ENCODE measurements at places on chromosomes 7 and 10.

- peak; percentile 87 for DNase-seq
Observed at GRCh38 chr10:98028168-98028770, 2.2 kb downstream of the CRTAC1 start.

GRCh38 chr7:70694971-70695794 is 436.8 kb upstream of the GALNT17 start:
- no peak for DNase-seq

DNA sequence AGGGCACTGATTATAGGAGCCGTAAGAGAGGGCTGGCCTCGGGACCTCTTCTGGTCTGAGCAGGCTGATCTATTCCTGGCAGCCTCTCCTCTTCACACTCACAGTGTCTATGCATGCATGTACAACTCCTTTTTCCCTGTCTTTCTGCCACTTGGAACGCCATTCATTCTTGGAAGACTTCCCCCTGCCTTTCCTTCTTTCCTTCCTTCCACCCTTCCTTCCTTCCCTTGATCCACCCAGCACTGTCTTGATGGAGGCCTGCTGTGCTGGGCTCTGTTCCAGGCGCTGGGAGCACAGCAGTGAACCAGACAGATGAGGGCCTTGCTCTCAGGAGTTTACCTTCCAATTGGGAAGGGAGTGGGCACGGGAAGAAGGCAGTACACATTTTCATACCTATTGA is 114.8 kb downstream of the SH3PXD2A start:
- no peak for DNase-seq

- DNase-seq, result peak; percentile 71
Observed at GRCh38 chr7:77538281-77539212, 1.5 kb downstream of the PTPN12 start.

GRCh38 chr10:119772334-119772733 is 46.5 kb downstream of the INPP5F start:
- DNase-seq, result no peak

GRCh38 chr7:87129332-87129731 is 22.9 kb upstream of the DMTF1 start:
- no peak for DNase-seq

GRCh38 chr7:81005254-81005653 is 86.4 kb upstream of the SEMA3C start:
- no peak for DNase-seq

DNA sequence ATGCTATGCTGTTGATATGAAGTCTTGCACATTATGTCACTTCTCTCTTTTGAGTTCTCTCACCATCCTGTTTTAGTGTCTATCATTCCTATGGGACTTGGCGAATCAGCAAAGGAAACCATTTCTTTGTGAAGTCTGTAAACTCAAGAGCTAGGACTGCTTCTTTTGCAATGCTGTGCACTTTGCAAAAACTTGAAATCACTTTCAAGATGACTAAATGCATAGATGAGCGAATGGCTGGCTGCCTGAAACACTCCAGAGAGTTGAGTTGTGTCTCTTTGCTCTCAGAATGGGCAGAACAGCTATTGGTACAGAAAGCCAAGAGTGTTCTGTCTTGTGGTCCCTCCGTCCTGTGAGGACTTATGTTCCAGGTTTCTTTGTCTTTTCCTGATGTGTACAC is 18.3 kb upstream of the ELMO1 start:
- DNase-seq, result no peak

GRCh38 chr7:74672343-74672915 is 14.9 kb downstream of the GTF2I start:
- no peak for DNase-seq

- peak; percentile 54 for DNase-seq
Observed at GRCh38 chr10:73910401-73910763, 550 bp upstream of the PLAU start.

- no peak for DNase-seq
Observed at GRCh38 chr10:58701405-58702135, 188.9 kb downstream of the BICC1 start.

DNA sequence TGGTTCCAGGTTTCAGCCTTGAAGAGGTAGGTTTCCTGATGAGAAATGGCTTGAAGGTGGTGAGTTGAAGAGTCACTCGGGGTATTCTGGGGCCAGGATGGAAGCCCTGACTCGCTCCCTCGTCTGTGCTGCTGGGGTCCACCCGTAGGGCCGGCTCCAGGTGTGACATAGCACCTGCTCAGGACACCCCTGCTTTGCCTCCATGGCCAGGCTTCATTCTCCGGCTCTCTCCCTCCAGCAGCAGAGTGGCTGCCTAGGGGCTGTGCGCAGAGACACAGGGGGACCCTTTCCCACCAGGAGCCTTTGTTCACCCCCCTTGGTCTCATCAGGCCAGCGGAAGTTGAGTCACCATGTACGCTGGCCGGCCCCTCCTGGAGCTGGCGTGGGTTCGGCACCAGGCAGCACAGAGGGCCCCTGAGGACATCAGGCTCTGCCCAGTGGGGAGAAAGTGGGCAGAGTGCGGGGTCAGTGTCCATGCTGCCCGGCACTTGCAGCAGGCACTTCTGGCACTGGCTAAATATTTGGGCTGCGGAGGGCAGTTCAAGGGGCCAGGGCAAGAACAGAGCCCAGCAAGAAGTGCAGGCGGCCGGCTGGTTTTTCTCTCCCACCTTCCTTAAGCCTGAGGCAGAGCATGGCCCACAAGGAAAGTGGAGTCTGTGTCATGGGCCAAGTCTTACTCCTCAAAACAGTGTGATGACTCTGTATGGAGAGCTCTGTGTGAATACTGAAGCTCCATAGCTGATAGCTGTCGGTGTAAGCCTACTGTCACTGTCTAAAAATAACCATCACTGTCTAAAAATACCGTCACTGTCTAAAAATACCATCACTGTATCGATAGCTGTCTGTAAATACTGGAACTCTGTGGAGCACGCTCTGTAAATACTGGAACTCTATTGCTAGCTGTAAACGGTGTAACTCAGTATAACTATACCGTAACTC is 3.7 kb upstream of the PRKAR1B start:
- DNase-seq, result no peak

- no peak for DNase-seq
Observed at GRCh38 chr7:108331971-108332370, 124.3 kb downstream of the NRCAM start.

GRCh38 chr10:85542152-85542551 is 824.4 kb downstream of the GRID1 start:
- DNase-seq, result no peak

GRCh38 chr10:37643187-37643586 is 214.2 kb downstream of the ZNF248 start:
- DNase-seq, result no peak

- DNase-seq, result no peak
Observed at GRCh38 chr10:24115403-24115802, 93.5 kb upstream of the KIAA1217 start.

DNA sequence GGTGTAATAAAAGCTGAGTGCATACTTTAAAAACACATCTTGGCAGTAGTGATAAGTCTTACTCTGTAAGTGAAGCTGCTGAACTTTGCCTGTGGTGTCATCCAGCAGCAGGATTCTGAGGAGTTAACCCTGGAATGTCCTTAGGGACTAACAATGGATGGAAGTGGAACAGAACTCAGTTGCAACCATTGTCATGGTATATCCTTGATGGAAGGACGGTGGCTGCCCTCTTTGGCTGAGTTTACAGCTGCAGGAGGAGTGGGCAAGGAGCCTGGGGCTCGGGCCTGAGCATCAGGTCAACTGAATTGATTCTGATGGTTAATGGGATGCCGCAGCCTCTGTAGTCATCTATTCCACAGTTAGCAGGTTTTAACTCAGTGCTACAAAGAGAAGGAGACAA is 56.2 kb downstream of the MRC1 start:
- DNase-seq, result no peak

GRCh38 chr10:100869399-100869798 is 43.4 kb upstream of the SLF2 start:
- DNase-seq, result no peak

All from hematopoietic multipotent progenitor cell treated with erythropoietin and hydrocortisone succinate and interleukin-3 and kit ligand, for 6 days (in vitro differentiated cells).